ENCODE measurements at places on chromosomes 7 and 10. TPM values are rescaled to one million over a fixed set of nuclear protein-coding genes. Genes with fewer than 3 reads are reported as not detected.

DNA sequence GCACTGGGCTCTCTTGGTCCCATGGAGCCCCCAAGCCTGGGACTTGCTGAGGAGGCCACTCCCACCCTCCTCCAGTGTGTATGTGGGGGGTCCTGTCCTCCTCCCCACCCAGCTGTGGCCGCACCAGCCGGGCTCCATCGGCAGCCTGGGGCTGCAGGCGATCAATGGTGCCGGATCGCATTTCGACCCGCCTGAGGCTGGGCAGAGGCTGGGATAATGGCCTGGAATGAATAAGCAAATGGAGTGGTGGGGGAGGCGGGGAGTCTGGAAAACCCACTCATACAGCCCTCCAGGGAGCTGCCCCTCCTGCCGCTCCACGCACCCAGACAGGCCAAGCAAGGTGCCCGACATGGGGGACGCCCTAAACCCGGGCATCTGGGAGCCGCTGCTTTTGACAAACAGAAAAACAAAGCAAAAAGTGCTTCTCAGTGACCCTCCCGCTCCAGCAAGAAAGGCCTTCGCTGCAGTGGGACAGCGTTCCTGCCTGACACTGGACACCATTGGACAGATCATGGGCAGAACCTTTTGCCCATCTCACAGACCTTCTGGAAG, 160.5 kb downstream of the NRF1 start:
- no peak for DNase-seq

Gene ZNF716
- not detected for polyA plus RNA-seq

DNA sequence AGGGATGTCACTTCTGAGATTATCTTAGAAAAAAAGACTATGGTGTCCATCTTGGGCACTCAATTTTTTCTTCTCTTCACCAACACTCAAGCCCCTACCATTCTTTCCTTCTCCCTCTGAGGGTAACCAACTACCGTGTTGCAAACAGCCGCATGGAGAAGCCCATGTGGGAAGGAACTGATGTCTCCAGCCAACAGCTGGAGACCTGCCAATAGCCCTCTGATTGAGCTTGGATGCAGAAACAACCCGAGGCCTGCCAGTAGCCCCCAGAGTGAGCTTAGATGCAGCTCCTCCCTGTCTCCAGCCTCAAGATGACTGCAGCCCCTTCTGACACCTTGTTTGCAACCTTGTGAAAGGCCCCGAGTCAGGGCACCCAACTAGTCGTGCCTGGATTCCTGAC, 36.4 kb upstream of the CHCHD3 start:
- no peak for DNase-seq

GRCh38 chr10:16957038-16957437, 139.8 kb upstream of the RSU1 start:
- no peak for DNase-seq

DNA sequence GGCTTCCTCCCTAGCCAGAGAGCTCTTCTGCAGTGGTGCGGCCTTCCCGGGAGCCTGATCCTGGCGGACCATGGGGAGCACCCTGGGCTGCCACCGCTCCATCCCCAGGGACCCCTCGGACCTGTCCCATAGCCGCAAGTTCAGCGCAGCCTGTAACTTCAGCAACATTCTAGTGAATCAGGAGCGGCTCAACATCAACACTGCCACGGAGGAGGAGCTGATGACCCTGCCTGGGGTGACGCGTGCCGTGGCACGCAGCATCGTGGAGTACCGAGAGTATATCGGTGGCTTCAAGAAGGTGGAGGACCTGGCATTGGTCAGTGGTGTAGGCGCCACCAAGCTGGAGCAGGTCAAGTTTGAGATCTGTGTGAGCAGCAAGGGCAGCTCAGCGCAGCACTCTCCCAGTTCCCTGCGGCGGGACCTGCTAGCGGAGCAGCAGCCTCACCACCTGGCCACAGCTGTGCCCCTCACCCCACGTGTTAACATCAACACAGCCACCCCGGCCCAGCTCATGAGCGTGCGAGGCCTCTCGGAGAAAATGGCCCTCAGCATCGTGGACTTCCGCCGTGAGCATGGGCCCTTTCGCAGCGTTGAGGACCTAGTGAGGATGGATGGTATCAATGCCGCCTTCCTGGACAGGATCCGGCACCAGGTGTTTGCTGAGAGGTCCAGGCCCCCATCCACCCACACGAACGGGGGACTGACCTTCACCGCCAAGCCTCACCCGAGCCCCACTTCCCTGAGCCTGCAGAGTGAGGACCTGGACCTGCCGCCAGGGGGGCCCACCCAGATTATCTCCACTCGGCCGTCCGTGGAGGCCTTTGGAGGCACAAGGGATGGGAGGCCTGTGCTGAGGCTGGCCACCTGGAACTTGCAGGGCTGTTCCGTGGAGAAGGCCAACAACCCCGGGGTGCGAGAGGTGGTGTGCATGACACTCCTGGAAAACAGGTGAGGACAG, 1.5 kb downstream of the EEPD1 start:
- no peak for DNase-seq

- no peak for DNase-seq
Measured at GRCh38 chr10:89114846-89115625, 92.1 kb downstream of the CH25H start.

- DNase-seq: no peak
Measured at GRCh38 chr7:36057323-36057722, 95.7 kb upstream of the EEPD1 start.

- DNase-seq: no peak
Measured at GRCh38 chr7:46715579-46715978, 794.5 kb upstream of the IGFBP3 start.

- no peak for DNase-seq
Measured at GRCh38 chr10:131358741-131359442, 47.4 kb upstream of the TCERG1L start.

GRCh38 chr10:478471-479245, 210.8 kb downstream of the DIP2C start:
- no peak for DNase-seq

Gene ZNF25
- 4.7 TPM for polyA plus RNA-seq

DNA sequence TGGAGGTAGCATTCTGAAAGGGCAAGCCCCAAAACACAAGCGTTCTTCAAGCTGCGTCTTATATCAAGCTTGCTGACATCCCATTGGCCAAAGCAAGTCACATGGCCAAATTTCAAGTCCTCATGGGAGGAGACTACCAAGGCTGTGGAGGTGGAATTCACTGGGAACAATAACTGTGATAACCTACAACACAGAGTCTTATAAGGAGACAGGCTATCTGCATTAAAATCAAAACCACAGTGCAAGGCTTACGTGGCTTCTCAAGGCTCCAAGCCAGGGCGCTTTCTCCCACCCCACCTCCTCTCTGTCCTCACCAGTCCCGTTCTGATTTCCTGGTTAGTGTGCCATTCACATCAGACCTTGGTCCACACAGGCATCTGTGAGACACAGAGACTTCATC, 39.4 kb downstream of the ADRB1 start:
- no peak for DNase-seq

Gene SYNPO2L
- polyA plus RNA-seq: not detected

GRCh38 chr10:100790761-100791208, 45.4 kb downstream of the PAX2 start:
- no peak for DNase-seq

GRCh38 chr10:49178489-49179471, 9.4 kb downstream of the TMEM273 start:
- DNase-seq: no peak

Gene DMBT1
- not detected for polyA plus RNA-seq

DNA sequence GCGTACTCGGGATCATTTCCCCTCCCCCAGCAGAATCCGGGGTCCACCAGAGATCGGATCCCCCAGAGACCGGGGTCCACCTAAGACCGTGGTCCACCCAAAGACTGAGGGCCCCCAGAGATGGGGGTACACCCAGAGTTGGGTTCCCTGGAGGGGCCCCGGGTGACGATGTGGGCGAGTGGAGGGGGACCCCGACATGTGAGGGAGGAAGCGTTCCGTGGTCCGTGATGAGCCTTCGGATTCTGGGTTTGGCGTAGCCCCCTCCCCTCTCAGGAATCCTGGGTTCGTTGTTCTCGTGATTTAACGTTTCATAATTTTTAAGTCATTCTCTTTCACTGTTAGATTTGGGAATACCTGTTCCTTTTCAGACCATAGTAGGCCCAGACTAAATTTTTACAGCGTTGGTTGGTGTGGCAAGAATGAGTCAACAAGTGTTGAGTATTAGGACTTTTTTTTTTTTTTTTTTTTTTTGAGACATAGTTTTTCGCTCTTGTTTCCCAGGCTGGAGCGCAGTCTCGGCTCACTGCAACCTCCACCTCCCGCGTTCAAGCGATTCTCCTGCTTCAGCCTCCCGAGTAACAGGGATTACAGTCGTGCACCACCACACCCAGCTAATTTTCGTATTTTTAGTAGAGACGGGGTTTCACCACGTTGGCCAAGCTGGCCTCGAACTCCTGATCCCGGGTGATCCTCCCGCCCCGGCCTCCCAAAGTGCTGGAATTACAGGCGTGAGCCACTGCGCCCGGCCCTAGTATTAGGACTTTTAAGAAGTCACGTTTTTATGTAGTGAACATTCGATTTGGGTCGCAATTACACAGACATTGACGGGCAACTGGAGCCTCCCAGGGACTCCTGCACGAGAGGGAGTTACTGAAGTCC, 672 bp downstream of the GTPBP4 start:
- no peak for DNase-seq

- DNase-seq: no peak
Measured at GRCh38 chr7:155660758-155661093, 16.3 kb downstream of the RBM33 start.

Gene INPP5A
- polyA plus RNA-seq: 1.3 TPM

Gene FAM25A
- not detected for polyA plus RNA-seq

Gene HMX2
- not detected for polyA plus RNA-seq

Gene PRSS37
- not detected for polyA plus RNA-seq

- no peak for DNase-seq
Measured at GRCh38 chr7:14552060-14552459, 350.5 kb downstream of the DGKB start.

GRCh38 chr10:30453764-30454527, 20.0 kb downstream of the MAP3K8 start:
- no peak for DNase-seq

Gene ADAM12
- polyA plus RNA-seq: 0.08 TPM

DNA sequence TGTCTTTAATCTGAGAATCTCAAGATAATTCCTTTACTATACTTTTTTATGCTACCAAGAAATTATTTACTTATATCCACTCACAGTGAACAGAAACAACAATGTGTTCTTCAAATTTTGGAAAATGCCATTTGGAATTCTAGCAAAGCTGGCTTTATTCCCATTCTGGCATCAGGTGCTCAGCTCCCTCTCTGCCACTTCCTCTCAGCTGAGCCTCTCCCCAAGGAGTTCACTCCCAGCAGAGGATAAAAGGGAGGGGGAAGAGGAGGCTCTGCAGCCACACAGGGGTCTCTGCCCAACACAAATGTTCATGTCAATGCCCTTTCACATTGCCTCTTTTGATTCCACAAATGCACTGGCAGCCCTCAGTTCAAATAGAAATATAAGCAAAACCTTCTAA, 116.9 kb downstream of the CPEB3 start:
- DNase-seq: no peak

GRCh38 chr10:96532523-96532922, 18.8 kb upstream of the TLL2 start:
- no peak for DNase-seq

Gene PHKG1
- 0.44 TPM for polyA plus RNA-seq

DNA sequence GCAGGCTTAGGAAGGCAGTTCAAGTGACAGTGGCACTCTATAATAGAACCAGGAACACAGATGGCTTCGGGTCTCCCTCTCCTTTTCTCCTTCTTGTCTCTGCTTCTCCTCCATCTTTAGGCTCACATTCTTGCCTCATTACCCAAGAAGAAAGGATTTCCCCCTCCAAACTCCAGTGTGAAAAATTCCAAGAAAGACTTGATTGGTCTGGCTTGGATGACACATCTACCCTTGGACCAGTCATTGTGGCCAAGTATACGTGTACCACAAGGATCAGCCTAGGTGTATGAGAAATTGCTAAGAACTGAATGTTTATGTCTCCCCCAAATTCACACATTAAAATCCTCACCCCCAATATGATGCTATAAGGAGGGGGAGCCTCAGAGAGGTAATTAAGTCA, 53.9 kb downstream of the PRTFDC1 start:
- DNase-seq: no peak

GRCh38 chr10:10976652-10977051, 41.0 kb upstream of the CELF2 start:
- no peak for DNase-seq

DNA sequence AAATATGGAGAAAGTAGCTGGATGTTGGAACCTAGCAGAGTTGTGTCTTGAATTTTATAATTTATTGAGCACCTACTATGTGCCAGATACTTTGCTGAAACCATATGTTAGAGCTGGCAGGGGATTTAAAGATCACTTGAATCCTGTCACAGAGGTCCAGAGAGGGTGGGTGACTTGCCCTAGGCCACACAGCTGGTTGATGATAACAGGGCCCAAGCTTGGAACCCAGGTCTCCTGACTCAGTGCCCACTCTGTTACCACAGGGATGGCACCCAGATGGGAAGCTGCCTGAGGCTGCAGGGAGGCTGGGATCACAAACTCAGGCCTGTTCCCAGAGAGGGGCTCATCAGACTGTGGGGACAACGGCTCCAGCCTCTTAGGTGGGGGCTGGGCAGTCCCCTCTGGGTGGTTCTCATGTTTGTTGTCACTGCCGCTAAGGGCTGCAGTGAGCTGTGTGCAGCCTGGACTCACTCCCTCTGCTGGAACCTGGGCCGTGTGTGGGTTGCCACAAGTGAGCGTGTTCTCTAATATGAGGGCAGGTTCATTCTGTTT, 18.6 kb downstream of the GOLGA7B start:
- DNase-seq: no peak

DNA sequence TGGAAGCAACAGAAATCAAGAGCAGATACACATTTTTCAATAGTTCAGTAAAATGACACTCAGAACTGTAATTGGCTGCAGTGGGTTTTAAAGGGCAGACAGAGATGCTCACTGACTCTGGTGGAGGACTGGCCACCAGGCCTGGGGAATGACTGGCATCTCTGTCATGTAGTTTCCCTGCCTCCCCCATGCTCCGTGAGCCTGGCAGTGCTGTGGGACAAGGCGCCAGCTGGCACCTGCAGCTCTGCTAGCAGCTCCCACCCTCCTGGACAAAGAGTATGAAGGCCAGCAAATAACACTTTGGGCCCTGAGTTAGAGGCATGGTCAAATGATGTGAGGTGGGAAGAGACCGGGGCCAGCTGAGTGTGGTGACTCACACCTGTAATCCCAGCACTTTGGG, 15.0 kb downstream of the TSPAN33 start:
- DNase-seq: no peak

Gene PNLIPRP1
- not detected for polyA plus RNA-seq

DNA sequence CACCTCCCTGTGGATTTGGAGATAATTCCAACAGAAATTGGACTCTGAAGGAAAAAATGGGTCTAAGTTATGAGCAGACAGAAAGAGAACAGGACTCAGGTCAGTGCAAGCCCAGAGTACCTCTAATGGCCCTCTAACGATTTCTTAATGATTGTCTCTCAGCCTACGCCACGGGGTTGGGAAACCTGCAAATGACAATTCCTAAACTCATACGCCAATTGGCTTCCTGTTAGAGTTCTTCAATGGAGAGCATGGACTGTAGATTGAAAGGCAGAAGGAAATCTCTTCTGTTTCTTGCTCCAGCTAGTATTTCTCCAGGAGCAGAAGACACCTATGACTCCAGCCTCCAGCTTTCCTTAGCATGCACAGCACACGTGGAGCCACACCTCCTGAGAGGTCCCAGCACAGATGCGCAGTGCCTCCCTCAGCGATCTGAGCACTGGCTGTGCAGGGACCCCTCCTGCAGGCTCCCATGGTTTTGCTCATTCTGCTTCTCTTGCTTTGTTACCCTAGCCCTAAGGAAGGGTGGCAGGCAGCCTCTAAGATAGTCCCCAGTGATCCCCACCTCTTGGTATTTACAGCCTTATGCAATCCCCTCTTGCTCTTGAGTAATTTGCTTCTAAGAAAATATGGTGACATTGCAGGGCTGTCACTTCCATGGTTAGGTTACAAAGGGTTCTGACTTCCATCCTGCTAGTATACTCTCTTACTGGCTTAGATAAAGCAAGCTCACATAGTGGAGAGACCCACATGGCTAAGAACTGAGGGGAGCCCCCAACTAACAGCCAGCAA, 30.1 kb downstream of the DENND11 start:
- no peak for DNase-seq

All from naive B cell (primary cell).